ENCODE measurements at places on chromosomes 6 and 20. TPM values are rescaled to one million over a fixed set of nuclear protein-coding genes. Genes with fewer than 3 reads are reported as not detected.
A peak's percentile ranks its signal among the peaks of the same experiment; 100 is the strongest.

DNA sequence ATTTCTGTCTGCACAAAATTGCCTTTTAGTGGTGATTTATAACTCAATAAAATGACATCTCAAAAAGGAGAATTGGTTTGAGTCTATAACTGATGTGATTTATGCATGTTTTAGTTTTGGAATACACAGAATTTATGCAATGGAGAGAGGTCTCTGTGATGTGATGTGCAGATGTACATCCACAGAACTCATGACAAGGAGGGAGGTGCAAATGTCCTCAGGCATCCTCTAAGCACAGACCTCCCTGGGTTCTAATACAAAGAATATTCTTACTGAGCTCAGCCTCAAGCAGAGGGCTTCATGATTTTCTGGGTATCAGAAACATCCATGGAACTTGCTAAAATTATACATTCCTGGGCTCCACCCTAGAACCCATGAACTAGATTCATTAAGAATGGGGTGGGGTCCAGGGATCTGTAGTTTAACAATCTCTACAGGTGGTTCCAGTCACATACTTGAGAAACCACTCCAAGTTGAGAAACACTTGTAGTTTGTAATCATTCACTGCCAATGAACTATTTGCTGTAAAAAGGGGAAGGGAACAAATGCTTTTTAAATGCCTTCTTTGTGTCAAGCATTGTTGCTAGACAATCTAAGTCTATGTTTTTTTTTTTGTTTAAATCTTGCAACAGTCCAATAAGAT is 60.2 kb upstream of the NEDD9 start:
- peaks cover 22% of the 10 kb centered on the region for H3K4me1 ChIP-seq
- peaks cover 81% of the 10 kb centered on the region for H3K36me3 ChIP-seq
- DNase-seq = no peak
- no peak overlapping the region for H3K27ac ChIP-seq
- H3K27me3 ChIP-seq = no peaks in the 10 kb centered on the region
- no peak overlapping the region for H3K4me3 ChIP-seq

- H3K4me3 ChIP-seq = no peak overlapping the region
- H3K27ac ChIP-seq = no peak overlapping the region
- H3K4me1 ChIP-seq = no peaks in the 10 kb centered on the region
- DNase-seq = peak; percentile 10
Observed at GRCh38 chr6:17156112-17156921, 54.5 kb downstream of the STMND1 start.

DNA sequence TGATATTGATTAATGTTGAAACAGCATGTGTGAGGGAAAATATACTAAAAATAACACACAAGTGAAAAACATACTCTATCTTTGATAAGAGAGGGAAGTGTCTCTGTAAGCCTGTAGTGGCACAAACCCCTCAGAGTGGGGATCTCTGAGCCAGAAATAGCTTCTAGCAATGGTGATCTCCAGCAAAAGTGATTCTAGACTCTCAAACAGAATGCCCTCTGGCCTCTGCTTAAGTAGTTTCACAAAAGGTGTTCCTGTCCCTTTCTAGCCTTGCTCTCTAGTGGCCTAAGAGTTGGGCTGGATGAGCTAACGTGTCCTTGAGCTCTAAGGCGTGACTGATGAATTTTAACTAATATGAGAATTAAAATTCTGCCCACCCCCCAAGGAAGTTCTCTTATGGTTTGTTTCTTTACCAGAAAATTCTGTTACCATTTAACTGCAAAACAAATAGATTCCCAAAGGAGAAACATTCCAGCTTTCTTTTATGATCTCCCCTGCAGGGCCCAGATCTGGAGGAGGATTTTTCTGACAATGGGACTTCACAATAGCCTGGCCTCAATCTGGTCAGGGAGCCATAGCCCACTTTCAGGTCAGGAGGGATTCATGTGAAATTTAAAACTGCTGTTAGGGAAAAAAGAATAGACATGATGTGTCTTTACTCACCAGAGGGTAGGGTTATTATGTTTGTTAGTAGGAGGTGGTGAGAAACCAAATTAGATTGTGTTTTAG is 182.5 kb upstream of the LAMP5 start:
- H3K4me1 ChIP-seq = no peaks in the 10 kb centered on the region
- H3K4me3 ChIP-seq = no peak overlapping the region
- H3K27ac ChIP-seq = no peak overlapping the region
- H3K27me3 ChIP-seq = no peaks in the 10 kb centered on the region

- no peaks in the 10 kb centered on the region for H3K27me3 ChIP-seq
- no peaks in the 10 kb centered on the region for H3K4me1 ChIP-seq
- no peak for DNase-seq
- H3K27ac ChIP-seq = no peak overlapping the region
Observed at GRCh38 chr6:69422475-69422874, 374.3 kb downstream of the LMBRD1 start.

GRCh38 chr6:7914311-7914710 is 3.7 kb upstream of the TXNDC5 start:
- no peak overlapping the region for H3K4me3 ChIP-seq
- peaks cover 3% of the 10 kb centered on the region for H3K4me1 ChIP-seq
- no peak for DNase-seq
- peaks cover 5% of the 10 kb centered on the region for H3K27me3 ChIP-seq
- H3K27ac ChIP-seq = no peak overlapping the region

DNA sequence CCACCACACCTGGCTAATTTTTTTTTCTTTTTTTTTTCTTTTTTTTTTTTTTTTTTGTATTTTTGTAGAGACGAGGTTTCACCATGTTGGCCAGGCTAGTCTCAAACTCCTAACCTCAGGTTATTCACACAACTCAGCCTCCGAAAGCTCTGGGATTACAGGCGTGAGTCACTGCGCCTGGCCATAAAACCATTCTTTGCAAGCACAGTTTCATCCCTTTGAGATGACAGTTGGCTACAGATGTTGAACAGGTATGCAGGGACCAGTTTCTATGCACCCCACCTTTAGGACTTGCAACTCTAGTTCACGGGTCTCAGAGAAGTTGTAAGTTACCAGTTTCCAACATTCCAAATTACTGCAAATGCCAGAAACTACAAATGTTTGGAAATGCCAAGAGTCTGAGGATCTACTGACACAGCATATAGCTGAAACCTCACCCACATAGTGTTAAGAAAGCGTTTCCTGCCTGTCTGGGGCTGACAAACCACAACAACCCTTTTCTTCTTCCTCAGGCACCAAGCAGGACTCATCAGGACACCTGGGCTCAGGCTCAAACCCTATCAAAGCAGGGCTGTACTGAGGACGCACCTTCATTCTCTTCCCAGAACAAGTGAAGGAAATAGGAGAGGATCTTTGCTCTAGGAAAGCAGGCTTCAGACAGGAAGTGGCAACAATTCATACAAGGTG is 22.9 kb downstream of the ARHGAP18 start:
- H3K4me1 ChIP-seq = peaks cover 70% of the 10 kb centered on the region
- H3K27me3 ChIP-seq = no peaks in the 10 kb centered on the region
- H3K27ac ChIP-seq = peak overlapping the region; percentile 54
- peak overlapping the region; percentile 23 for H3K4me3 ChIP-seq
- H3K36me3 ChIP-seq = no peaks in the 10 kb centered on the region
- peak; percentile 39 for DNase-seq

Gene GTF3C6
- total RNA-seq = 146 TPM

DNA sequence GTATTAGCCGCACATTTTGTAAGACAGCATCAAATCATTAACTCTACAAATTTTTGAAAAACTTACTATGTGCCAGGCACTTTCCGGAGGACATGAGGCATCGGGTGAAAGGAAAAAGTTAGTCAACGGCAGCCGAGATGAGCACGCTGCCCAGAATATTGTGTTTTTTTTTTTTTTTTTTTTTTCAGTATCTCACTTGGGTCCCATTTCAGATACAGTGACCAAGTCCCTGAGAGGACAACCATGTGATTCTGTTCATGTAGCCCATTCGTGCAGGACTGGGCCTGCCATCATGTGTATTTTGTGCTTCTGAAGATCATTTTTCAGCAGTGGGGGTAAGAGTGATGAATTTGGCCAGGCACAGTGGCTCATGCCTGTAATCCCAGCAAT is 1.3 kb downstream of the SLA2 start:
- no peaks in the 10 kb centered on the region for H3K27me3 ChIP-seq
- peak overlapping the region; percentile 99 for H3K27ac ChIP-seq
- peak overlapping the region; percentile 96 for H3K4me3 ChIP-seq
- peaks cover 50% of the 10 kb centered on the region for H3K4me1 ChIP-seq
- DNase-seq = no peak

- peak within 1 kb of the TSS; percentile 53 for H3K27ac ChIP-seq
- H3K36me3 ChIP-seq = no peaks in the 10 kb centered on the region
- peaks cover 7% of the 10 kb centered on the region for H3K4me1 ChIP-seq
- peaks cover 38% of the 10 kb centered on the region for H3K27me3 ChIP-seq
- peak within 1 kb of the TSS; percentile 72 for H3K4me3 ChIP-seq
- no peak for DNase-seq
Observed at GRCh38 chr20:51767867-51768758, at the start of gene ATP9A. TSS of gene ATP9A (minus strand) at chr20:51768390. CDS start at chr20:51768369, 21 bp downstream.

- H3K4me1 ChIP-seq = no peaks in the 10 kb centered on the region
- no peak for DNase-seq
- H3K4me3 ChIP-seq = no peak overlapping the region
- no peak overlapping the region for H3K27ac ChIP-seq
Observed at GRCh38 chr6:96058082-96058481, 42.3 kb downstream of the FUT9 start.

Gene NRSN1
- total RNA-seq = not detected

- no peaks in the 10 kb centered on the region for H3K4me1 ChIP-seq
- H3K36me3 ChIP-seq = no peaks in the 10 kb centered on the region
- no peak overlapping the region for H3K27ac ChIP-seq
- DNase-seq = no peak
Observed at GRCh38 chr6:12750416-12750815, 33.8 kb downstream of the PHACTR1 start.

Gene PTK6
- total RNA-seq = 0.32 TPM

Gene SPTLC3
- 0.68 TPM for total RNA-seq

DNA sequence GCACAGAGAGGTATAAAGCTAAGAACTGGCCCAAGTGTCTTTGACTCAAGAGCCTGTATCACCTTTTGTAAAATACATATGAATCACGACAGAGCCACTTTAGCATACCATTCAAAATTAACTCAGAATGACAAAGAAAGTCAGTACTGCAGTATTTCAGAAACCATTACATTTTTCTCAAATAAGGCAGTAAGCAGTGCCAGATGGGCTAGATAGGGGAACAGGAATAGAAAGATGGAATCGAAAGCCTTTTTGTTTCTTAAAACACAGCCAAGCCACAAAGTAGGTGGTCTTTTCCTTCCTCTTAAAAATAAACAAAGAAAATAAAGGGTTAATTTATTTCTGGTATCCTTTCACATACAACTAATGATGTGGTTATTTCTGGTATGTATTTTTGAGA is 10.3 kb downstream of the CLDN20 start:
- no peak overlapping the region for H3K4me3 ChIP-seq
- peaks cover 31% of the 10 kb centered on the region for H3K36me3 ChIP-seq
- H3K27me3 ChIP-seq = no peaks in the 10 kb centered on the region
- peaks cover 11% of the 10 kb centered on the region for H3K4me1 ChIP-seq
- no peak for DNase-seq

- H3K27ac ChIP-seq = no peak overlapping the region
- H3K4me3 ChIP-seq = no peak overlapping the region
- no peaks in the 10 kb centered on the region for H3K4me1 ChIP-seq
- no peaks in the 10 kb centered on the region for H3K36me3 ChIP-seq
- no peak for DNase-seq
- no peaks in the 10 kb centered on the region for H3K27me3 ChIP-seq
Observed at GRCh38 chr6:134830940-134831339, 119.0 kb downstream of the ALDH8A1 start.

DNA sequence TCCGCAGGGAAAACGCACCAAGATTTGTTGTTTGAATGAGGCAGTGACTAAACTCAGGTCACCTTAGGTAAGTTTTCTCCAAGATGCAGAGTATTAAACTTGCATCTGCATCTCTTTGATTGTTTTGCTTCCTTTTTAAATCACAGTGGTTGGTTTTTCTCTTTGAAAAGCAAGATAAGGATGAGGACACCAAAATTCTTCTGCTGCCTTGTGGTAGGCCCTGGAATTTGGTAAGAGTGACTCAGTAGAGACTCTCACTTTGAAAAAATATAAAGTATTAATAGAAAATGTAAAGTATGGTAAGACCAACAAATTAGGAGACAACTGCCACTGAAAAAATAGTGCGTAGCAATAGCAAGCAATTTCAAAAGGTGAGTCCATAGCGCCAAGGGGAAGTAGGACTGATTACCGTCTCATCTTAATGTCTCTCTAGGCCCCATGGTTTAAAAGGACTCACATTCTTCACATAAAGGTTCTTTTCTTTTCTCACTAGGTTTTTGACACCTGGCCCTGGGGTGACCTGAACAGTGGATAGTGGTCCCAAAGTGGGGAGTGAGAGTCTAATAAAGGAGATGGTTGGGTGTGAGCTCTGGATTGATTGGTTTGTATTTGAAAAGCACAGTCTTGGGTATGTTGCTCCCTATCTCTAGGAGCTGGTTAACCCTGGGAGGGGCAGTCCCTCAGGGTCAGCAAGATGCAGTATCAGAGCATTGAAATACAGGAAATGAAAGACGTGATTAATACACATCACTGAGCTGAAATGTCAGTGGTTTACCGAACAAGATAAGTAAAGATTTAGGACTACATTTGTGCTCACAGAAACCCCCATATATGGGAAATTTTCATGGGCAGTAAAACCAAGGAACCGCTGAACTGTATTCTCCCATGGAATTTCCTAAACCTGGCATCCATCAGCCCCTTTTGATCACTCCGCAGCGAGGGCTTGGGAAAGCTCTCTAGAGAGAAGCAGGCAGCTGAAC is 221.2 kb downstream of the SLC24A3 start:
- peaks cover 3% of the 10 kb centered on the region for H3K27me3 ChIP-seq
- no peak for DNase-seq
- H3K4me1 ChIP-seq = peaks cover 2% of the 10 kb centered on the region
- no peak overlapping the region for H3K4me3 ChIP-seq

DNA sequence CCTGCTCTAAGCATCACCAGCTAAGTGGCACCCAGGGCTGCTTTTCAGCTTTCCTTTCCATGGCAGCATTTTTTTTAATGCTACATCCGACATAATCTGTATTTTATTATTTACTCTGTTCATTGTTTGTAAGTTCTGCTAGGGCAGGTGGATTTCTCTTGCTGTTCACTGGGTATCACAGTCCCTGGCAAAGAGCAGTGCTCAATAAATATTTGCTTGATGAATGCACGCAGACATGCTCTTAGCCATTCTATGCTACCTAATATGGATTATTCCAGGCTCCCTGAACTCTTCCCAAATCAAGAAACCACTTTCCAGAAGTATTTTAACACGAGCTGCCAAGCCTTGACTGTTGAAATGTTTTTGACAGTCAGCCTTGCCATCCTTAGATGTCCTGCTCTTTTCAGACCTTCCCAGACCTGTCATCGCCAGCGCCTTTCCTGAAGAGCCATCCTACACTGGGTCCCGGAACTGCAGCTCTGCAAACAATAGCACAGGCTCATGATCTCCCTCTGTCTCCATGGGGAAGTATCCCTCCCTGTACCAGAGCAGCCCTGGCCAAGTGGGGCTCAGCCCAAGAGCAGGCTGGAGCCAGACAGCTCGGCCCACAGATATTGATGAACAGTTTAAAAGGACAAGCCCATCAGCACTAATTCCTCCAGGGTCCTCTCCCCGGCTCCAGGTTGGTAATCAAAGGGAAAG is 136.5 kb upstream of the CDH4 start:
- no peaks in the 10 kb centered on the region for H3K27me3 ChIP-seq
- no peak for DNase-seq
- H3K4me3 ChIP-seq = no peak overlapping the region
- no peaks in the 10 kb centered on the region for H3K36me3 ChIP-seq
- H3K4me1 ChIP-seq = no peaks in the 10 kb centered on the region
